Stimulated activated CD4-positive, alpha-beta T cell treated with anti-CD3 and anti-CD28 coated beads, Interleukin-15, amount 100 ng/mL, for 1 hour (primary cell): ENCODE measurements at places on chromosomes 5 and 9.

GRCh38 chr9:107751567-107752210, 262.1 kb upstream of the KLF4 start:
- no peak for DNase-seq

GRCh38 chr5:54695198-54695966, 177.8 kb downstream of the SNX18 start:
- no peak for DNase-seq

GRCh38 chr9:126520453-126520852, 93.3 kb upstream of the LMX1B start:
- DNase-seq: no peak

DNA sequence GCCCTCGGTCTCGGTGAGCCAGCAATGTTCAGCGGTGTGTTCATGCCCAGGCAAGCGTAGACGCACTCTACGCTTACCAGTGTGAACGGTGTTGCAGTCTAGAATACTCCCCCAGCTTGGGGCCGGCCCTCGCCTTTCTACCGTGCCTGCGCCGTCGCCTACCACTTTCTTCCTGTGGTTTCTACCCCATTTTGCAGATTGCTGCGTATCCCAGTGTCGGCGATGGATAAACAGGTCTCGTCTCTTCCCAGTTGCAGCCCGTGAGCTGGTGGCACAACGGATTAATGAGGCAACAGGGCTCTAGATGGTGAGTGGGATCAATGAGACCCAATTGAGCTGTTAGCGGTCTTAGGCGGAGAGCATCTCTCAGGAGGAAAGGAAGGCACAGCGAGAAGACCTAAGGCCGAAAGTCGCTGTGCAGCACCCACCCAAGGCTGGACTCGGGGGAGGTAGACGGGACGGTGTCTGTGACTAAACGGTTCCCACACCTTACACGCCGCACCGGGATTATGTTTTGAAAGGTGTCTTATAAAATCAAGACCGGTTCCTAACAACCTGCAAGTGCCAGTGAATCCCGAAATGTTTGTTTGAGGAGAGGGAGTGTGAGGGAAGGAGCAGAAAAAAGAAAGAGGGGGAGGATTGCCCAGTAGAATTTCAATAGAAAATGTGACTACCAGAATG, 5.8 kb downstream of the OTP start:
- DNase-seq: no peak

GRCh38 chr9:107683566-107683965, 194.0 kb upstream of the KLF4 start:
- DNase-seq: no peak

GRCh38 chr9:8408575-8409190, 609.1 kb upstream of the DMAC1 start:
- DNase-seq: no peak

DNA sequence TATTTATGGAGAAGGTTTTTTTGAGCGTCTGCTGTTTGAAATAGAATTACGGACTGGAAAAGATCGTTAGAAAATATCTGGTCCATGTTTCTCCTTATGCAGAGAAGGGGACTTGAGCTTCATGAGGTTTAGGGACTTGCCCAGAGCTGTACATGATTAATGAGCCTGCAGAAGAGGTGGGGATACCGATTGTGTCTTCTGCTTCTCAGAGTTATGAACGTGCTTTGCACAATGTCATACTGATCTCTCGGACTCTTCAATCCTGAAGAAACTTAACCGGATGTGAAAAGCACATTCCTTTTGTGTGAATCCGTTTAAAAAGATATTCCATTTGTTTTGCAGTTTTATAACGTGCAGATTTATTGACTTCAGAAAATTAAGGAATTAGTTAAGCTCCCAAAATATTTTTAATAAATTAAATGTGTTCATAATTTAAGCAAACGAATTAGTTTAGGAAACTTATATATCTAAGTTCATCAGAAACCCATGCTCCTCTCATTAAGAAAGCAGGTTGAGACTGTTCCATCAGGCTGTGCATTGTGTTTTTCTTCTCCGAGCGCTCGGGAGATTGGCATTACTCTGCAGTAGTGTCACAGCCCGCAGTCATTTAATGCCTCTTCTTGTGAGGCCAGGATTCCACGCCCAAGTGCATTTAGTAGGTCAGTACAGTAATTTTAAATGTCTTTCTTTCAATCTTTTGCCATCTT, 40.8 kb upstream of the MEF2C start:
- no peak for DNase-seq

DNA sequence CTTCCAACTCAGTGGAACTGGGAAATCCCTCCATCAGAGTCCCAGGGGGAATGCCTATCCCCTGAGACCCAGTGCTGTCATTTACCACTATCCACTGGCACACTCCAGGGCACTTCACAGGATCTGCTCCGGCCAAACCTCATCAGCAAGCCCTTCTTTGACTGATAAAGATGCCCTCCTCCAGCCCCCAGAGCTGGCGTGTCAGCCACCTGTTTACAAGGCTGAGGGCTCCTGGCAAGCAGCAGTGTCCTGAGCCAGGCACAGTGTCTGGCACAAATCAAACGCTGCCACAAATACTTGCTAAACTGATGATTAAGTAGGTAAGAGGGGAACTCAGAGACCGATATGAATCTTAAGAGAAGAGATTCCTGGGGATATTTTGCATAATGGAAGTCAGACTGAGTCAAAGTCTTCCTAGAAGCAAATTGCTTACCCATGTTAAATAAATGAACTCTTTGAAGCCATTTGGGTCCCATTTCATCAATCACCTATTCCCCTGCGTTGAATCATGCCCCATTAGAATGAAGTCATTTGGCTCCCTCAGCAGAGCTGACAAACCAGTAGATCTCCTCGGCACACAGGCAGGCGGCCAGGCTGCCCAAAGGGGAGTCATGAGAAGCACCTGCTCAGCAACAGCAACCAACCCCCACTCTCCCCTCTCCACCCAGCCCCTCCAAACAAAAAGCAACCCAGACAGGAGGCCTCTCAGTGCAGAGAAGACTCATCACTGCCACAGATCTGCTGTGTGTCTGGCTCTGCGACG, 97.4 kb downstream of the CDK5RAP2 start:
- no peak for DNase-seq

- no peak for DNase-seq
These were observed 20.2 kb upstream of the ANXA1 start for GRCh38 chr9:73131461-73131860.
